Ureter (tissue), 1 donor: ENCODE measurements at places on chromosomes 5 and 9. TPM values are rescaled to one million over a fixed set of nuclear protein-coding genes. Genes with fewer than 3 reads are reported as not detected.

The SLC4A9 gene
- total RNA-seq, result 0.13 TPM

GRCh38 chr5:179606071-179606909 lies 17.2 kb downstream of the HNRNPH1 start:
- no peak for DNase-seq

DNA sequence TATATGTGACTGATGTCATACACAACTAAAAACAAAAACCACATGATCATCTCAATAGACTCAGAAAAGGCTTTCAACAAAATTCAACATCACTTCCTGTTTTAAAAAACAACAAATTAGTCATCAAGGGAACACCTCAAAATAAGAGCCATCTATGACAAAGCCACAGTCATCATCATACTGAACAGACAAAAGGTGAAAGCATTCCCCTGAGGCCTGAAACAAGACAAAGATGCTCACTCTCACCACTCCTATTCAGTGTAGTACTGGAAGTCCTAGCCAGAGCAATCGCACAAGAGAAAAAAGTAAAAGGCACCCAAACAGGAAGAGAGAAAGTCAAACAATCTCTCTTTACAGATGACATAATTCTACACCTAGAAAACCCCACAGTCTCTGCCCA lies 893.5 kb upstream of the EDIL3 start:
- no peak for DNase-seq

GRCh38 chr5:137658324-137658723 lies 77.6 kb downstream of the KLHL3 start:
- no peak for DNase-seq

- no peak for DNase-seq
Measured at GRCh38 chr5:176787676-176788075, 22.7 kb upstream of the UNC5A start.

The PTGS1 gene
- 12.5 TPM for total RNA-seq

DNA sequence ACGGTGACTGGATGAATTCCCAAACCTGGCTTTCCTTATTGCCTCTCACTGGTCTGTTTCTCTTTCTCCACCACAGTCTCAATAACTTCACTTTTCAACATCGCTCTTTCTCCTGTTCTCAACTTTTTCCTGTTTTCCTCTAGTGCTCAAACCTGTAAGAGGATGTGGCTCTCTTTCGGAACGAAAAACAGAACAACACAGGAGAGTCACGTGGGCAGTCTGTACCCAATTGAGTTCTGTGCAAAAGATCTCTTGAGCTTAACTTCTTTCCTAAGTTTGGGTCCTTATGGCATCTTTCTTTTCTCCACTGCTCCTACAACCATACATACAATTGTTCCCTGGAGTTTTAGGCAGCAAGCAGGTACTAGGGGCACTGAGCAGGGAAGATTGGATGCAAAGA lies 8.9 kb downstream of the HAVCR1 start:
- no peak for DNase-seq

The ENTPD2 gene
- total RNA-seq, result 1.3 TPM

GRCh38 chr5:126801992-126802294 lies 25.0 kb downstream of the LMNB1 start:
- DNase-seq, result no peak

DNA sequence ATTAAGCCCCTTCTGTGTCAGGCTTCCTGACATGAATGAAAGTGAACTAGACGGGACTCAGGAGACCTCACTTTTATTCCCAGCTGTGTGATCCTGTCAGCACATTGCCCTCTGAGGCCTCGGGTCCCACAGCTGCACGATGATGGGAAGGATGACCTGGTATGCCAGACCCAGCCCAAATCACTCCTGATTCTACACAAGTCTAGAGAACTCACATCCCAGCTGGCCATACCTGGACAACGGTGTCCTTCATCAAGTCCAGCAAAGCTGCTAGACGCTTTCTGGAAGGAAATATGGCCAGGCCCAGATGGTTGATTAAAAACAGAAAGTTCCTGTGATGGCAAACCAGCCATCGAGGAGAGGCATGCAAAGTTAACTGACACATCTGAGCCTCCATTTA lies 118.0 kb upstream of the FSTL4 start:
- DNase-seq, result peak; percentile 8

GRCh38 chr9:132849185-132849706 lies 28.8 kb downstream of the AK8 start:
- DNase-seq, result no peak

The CD74 gene
- 1,068 TPM for total RNA-seq

DNA sequence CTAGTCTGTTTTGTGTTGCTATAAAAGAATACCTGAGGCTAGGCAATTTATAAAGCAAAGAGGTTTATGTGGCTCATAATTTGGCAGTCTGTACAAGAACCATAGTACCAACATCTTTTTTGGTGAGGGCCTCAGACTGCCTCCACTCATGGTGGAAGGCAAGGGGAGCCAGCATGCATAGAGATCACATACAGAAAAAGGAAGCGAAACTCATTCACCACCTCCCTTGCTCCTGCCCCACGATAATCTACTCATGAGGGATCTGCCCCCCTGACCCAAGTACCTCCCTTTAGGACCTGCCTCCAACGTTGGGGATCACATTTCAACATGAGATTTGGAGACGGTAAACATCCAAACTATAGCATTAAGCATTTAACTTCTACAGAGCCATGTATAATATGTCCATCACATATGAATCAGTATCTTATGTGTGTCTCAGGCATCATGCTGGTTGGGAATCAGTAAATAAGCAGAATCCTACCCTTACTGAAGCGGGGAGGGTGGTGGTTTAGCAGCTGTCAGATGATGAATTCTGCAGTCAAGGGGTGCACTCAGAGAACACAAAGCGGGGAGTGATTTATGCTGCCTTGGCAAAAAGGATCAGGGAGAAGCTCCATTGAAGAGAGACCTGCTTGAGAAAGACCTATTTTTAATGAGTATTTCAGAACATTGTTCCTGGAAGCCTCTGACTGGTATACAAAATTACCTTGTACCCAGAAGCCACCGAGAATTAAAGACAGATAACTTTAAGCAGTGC lies 34.8 kb downstream of the HMGXB3 start:
- no peak for DNase-seq

DNA sequence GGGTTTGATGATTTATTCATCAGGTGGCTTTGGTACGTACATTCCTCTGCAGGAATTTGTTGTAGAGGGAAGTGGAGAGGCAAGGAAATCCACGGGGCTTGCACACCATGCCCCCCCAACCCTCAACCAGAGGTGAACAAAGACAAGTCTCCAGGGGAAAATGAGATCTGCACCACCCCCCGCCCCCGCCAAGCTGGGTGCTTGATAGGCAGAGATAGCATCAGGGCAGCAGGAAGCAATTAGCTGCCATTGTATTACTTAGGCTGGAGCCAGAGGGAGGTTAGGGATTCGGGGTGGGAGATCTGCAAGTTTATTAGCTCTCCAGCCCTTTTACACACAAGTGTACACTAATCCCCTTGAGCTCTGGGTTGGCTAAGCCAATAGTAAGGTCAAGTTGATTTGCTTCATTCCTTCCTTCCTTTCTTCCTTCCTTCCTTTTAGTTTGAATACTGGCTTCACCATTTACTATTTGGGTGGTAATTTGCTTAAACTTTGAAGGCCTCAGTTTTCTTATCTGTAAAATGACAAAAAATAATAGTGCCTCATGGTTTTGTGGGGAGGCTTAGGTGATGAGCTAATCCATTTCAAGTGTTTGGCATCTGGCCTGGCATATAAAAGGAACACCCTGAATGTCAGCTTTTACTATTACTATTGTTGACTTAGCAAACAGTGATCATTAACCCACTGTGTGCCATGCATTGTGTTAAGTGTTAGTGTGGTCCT lies 34.1 kb downstream of the SPRY4 start:
- no peak for DNase-seq

- DNase-seq, result no peak
Measured at GRCh38 chr9:34771007-34771406, 61.1 kb upstream of the CCL21 start.

GRCh38 chr5:77066823-77067442 lies 20.2 kb downstream of the ZBED3 start:
- no peak for DNase-seq

The SLC6A18 gene
- not detected for total RNA-seq

The SLC1A1 gene
- total RNA-seq, result 5.0 TPM

The IPO11 gene
- 48.9 TPM for total RNA-seq

The SLC36A3 gene
- not detected for total RNA-seq

- DNase-seq, result peak; percentile 39
Measured at GRCh38 chr9:130359819-130360218, 84.9 kb upstream of the ASS1 start.

The PPIC gene
- 39.2 TPM for total RNA-seq

DNA sequence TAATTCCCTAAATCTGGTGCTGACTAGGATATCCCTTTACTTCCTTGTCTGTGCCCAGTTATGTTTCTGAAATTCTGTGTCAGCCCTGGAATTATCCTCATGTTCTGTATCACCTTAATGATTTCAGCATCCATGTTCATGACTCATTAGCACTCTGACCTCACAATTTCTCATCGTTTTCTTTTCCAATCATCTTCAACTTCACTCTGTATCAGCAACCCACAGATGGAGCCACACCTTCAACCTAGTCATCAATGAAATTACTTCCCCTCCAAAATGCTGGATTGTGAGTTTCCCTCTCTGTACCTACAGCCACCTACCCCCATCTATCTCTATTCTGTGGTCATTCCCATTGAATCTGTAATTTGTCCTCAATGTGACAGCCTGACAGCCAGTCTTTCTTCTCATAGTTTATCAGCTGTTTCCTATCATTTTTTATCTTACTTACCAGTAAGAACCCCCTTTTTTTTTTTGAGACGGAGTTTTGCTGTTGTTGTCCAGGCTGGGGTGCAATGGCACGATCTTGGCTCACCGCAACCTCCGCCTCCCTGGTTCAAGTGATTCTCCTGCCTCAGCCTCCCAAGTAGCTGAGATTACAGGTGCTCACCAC lies 3.1 kb upstream of the IL6ST start:
- DNase-seq, result no peak

The FAM200C gene
- 5.3 TPM for total RNA-seq

DNA sequence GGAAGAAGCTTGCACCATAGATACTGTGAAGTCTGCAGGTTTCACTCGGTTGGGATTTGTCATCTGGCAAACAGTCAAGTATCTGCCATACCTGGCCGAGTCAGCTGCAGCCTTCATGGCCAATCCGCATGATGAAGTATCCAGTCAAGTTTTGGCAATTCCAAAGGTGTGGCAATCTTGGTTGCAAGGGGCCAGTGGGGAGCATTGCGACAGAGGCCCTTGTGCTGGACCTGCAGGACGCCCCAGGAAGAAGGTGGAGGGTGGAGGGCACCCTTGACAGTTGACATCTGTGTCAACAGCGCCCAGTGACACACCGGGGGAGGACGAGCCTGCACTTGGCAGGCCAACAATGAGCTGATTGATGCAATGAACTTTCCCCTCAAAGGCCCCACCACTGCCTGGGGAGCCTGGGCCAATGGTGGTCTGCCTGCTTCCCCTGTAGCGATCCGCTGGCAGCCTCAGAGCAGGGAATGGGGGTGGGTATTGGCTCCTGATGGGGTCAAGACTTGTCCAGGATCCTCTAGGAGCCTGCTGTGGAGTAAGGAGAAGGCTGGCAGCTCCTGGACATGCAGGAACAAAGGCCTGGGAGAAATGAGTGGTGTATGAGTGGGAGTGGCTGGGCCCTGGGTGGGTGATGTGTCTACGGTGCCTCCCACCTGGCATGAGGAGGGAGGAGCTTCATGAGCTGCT lies 122.8 kb upstream of the PITX1 start:
- DNase-seq, result no peak

DNA sequence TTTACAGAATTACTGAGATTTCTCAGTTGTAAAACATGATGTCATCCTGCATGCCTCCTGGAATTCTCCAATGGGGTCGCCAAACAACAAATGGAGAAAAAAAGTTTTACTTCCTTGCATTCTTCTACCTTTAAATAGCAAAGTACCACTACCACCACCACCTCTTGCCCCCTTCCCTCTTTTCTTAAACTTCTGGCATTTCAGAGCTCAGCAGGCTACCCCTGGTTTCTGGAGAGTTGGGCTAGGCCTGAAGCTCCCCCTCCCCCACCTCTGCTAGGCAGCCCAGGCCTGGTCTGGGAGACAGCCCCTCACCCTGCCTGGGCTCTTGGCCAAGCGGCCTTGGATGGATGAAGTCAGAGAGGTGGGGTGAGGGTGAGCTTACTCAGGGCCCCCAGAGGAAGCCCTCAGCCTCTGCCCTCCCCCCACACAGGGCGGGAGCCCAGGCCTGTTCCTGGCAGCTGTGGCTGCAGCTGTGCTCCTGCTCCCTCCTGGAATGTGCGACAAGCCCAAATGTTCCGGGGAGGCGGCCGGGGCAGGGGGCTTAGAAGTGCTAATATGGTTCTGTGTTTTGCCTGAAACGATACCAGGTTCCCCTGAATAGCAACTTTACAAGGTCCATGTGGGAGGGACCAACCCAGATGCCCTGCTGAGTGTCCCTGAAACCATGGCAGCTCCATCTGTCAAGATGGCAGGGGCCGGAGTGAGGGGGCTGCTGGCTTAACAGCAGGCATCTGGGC lies 6.0 kb upstream of the CCIN start:
- DNase-seq, result no peak

The LIFR gene
- total RNA-seq, result 65.4 TPM

DNA sequence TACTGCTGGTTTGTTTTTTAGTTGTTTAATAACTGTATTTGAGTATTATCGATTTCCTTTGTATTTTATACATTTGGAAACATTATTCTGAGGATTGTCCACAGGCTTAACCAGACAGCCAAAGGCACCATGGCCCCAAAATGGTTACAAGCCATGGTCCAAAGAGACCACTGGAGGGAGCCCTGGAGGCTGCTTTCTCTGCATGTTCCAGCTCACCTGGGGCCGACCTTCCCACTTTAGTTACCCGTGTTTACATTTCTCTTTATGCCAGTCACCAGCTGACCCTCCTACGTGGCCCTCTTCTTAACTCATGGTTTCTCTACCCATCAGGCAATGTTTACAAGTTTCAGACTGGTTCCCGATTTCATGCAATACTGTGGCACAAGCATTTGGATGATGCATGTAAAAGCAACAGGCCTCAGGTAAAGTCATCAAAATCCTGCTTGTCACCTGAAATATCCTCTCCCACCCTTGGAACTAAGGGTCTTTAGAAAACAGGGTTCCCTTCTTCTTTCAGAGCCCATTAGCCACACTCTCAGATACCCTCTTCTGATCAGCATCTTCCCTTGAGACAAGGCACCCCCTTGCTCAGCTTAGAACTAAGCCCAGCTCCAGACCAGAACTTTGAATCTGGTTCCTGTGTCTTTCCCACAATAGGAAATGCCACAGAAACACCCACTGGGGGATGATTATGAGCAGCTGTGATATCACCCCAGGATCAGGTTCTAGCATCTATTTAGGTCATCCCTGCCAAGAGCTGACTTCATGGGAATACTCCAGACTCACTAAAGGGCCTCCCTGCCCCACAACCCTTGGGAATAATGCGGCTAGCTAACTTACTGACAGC lies 49.9 kb upstream of the GARNL3 start:
- peak; percentile 72 for DNase-seq
